ENCODE measurements at places on chromosomes 6 and 20.

- no peak for DNase-seq
Observed at GRCh38 chr6:123467392-123467791, 169.4 kb downstream of the TRDN start.

- DNase-seq: no peak
Observed at GRCh38 chr6:133816171-133816570, 72.7 kb upstream of the TCF21 start.

- no peak for DNase-seq
Observed at GRCh38 chr6:152975204-152975915, 7.5 kb downstream of the FBXO5 start.

DNA sequence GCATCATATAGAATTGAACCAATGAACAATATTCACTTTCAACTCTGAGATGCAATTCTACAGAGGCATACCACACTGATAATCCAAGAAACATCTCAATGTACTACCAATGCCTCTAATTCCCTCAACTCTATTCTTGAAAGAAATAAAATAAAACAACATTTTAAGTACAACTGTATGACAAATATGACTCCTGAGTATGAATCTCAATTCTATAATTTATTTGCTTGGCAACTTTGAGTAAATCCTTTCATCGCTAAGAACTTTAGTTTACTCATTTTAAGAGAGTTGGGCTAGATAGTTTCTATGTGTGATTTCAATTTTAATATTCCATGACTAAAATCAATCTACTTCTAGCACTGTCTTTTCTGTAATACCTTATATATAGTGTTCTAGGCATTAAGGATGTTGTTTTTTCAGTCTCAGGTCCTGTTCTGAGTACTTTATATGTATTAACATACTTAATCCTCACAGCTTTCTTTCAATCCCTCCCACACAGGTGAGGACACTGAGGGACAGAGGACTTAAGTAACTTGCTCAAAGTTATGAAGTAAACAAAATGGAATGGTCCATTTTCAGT is 33.4 kb downstream of the GOPC start:
- no peak for DNase-seq

DNA sequence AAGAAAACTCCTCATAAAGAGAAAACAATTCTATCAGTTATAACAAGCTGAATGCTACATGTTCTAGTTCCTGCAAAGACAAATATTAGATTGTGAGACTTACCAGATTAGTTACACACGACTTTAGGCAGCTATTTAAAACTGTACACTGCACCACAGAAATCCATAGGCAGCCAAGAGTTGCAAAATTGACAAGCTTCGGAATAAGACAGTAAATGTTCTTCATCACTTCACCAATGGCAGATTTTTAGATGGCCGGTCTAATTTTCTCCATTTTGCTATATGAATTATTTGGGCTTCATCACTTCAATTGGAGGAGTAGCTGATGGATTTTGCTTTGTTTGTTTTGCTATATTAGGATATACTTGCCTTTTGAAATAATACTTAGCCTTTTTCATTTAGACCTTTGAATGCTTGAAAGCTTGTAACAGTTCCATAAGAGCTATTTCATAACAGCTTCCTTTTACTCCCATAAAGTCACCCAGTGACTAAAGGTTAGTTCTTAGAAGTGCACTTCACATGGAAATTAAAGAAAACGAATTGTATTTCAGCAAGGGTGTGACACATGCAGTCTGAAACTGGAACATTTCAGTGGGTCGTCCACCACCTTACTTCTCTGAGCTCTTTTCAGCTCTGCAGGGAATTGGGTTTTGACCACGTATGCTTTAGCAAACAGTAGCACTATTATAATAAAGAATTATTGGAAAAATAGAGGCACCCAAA is at the start of gene ROS1:
TSS of gene ROS1 (minus strand) at position 512 of the 723 bp plus-strand sequence. CDS start at position 226, 286 bp downstream.
- no peak for DNase-seq

DNA sequence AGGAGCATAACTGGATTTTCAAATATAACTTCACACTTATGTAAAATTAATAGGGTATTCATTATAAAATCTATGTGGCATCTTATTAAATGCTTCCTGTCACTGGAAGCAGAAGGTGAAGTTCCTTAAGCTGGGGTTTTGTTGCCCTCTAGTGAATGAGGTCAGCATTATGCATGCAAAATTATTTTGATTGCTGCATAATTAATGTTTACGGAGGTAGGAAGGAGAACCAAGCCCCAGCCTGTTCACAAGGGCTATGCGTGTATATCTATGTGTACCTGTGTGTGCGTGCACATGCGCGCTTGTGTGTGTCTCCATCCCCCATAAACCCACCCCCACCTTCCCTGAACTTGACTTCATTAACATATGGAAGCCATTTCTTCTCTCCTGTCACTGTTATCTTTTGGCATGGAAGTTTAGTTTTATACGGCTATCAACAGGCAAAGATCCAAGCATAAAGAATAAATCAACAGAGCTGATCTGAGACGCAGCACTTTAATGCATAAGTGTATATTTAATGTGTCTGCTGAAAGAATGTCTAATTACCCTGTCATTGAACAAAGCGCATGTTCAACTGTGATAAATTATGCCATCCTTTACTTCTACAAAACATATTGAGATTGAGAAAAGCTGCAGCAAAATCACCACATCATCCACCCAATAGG is 90.2 kb upstream of the CDH4 start:
- no peak for DNase-seq

- DNase-seq: no peak
Observed at GRCh38 chr20:44770484-44771171, 25.0 kb downstream of the KCNK15 start.

DNA sequence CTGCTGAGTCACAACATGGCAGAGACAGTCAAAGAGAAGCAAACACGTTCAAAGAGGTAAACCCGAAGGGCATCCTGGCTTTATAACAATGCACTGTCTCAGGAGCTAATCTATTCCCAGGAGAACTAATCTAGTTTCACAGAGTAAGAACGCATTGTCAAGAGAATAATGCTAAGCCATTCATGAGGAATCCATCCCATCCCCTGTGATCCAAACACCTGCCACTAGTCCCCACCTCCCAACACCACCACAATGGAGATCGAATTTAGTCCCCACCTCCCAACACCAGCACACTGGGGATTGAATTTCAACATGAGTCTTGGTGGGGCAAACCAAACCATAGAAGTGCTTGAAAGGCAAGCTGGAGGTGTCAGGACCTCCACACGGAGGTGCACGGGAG is 231.5 kb upstream of the ID4 start:
- DNase-seq: no peak

DNA sequence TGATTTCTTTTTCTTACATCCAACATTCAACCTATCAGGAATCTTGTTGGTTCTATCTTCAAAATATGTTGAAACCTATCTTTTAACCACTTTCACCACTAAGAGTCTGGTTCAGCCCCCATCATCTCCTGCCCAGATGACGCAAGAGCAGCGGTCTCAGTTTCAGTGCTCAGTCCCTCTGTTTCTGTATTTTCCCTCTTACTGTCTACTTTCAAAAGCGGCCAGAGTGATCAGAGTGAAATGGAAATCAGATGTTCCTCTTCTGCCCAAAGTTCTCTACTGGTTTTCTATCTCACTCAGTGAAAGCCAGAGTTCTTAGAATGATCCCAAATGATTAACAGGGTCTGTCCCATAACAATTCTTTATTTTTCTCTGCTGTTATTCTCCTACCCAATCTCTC is 147.9 kb upstream of the PDE7B start:
- DNase-seq: no peak

DNA sequence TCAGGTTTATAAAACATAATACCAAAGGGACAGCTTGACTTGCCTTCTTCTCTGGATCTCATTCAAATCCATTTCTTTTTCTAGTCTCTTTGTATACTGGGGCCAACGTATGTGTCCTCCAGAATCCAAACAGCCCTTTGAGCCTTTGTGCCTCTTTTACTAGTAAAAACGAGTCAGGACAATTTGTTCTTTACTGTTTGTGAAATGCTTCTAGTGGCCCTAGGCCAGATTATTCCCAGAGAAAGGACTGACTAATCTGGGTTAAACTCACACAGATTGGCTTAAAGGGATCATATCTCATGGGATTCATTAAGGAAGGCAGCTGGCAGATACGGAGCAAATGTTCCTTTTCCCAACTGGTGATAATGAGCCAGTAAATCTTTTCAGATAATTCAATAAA is 32.1 kb upstream of the MANEA start:
- no peak for DNase-seq

DNA sequence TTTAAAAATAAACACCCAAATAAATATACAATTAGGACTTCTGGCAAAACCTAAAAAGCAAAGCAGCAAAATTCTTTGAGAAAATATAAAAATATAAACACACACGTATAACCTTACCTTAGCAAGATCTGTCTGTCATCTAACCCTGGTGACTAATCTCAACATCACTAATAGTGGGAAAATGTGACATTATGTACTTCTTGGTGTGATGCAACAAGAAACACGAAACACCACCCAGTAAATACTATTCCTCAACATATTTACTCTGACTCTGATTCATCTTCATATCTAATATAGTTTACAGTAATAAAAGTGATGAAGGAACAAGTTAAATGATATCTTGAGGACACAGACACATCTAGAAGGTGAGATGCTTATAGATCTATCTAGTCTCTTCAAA is 332.6 kb upstream of the MANEA start:
- no peak for DNase-seq

DNA sequence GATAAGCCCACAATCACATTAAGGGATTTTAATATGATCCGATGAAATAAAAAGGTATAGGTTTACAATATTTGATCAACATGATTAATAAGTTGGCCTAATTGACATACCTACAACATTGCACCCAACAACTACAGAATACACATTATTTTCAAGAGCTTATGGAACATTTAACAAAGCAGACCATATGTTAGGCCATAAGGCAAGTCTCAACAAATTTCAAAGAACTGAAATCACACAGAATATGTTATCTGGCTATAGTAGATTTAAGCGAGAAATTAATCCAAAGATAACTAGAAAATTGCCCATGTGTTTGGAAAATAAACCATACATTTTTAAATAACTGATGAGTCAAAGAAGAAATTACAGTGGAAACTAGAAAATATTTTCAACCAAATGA is 126.0 kb upstream of the KCNG1 start:
- DNase-seq: no peak

DNA sequence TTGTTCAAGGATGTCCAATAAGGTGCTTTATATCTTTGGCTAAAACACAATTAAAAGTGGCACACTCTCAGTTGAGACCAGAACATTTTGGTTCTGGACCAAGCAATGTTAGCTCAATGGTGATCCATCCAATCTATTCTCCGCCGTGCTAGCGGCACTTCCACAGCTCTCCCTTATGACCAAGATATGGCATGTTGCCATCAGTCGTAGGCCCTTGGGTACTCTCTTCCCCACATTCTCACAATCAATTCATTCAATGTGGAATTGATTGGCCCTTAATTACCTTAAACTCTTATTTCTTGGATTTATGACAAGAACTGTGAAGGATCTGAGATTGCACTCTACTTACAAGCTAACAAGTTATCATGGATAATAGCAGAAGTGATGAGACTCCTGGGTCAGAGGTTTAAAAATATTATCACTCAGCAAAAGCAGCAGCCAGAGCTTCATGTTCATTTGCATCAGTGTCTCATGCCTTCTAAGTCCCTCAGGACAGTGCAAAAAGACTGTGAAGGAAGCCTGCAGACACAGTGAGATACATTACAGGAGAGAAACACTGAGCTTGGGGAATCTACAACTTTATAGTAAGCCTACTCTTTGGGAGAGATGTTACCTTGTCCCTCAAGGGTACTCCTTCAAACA is 80.0 kb upstream of the ARG1 start:
- DNase-seq: no peak

DNA sequence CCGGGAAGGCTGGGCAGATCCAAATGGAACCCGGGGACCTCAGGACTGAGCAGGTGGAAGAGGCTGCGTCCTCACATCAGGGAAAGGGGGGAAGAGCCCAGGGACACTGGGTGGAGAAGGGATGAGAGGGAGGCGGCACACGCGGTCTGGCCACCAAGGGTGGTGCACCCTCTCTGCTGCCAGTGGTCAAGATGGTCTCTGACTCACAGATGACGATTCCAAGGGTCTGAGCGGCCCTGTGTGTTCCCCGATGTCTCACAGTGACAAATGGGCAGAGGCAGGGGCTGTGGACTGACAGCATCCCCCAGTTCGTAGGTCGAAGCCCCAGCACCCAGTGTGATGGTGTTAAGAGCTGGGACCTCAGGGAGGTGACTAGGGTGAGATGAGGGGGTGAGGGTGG is 32.1 kb downstream of the SLCO4A1 start:
- no peak for DNase-seq

DNA sequence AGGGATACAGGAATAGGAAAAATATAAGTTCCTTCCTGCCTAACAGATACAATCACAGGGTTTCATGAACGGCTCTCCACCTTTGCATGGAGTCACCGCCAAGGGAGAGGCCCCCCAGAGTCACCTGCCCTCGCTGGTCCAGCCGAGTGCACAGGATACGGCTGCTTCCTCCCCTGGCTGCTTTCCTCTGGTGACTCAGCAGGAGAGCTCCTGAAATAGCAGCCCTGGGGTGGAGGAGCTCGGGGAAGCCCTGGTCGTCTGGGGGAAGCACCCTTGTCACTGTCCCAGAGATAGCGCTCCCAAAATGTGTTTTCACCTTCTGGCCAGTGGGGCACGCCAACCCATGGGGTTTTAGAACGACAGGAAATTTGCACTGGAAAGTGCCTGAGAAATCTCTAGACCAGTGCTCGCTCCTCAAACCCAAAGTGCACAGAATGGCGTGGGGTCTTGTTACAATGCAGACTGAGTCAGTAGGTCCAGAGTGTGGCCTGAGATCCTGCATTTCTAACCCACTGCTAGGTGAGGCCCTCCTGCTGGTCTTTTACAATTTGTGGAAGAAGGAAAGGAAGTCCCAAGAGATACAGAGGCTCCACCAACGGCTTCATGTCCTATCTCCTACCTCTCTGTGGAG is 35.9 kb upstream of the FAM50B start:
- DNase-seq: no peak

GRCh38 chr20:43821795-43822194 is 92.9 kb upstream of the TOX2 start:
- DNase-seq: no peak

DNA sequence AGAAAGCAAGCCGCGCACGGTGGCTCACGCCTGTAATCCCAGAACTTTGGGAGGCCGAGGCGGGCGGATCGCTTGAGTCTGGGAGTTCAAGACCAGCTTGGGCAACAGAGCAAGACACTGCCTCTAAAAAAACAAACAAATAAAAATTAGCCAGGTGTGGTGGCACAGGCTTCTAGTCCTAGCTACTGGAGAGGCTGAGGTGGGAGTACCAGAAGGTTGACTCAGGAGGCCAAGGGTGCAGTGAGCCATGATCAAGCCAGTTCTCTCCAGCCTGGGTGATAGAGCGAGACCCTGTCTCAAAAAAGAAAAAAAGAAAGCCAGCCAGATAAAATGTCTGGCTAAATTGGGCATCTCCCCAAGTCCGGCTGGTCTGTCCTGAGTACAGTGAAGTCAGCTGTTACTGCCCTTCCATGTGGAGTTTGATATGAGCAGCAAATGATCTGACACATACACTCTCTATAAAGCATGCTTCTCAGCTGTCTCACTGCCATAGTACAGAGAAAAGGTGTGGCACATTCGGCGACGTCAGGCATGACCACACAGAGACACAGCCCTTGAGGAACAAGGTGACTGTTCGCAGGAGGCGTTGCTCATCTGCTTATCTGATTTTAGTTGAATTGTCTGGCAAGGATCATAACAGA is 13.0 kb downstream of the CD83 start:
- no peak for DNase-seq
